Stimulated activated CD4-positive, alpha-beta T cell treated with anti-CD3 and anti-CD28 coated beads, Interleukin-1b, Interleukin-23, amount 100 ng/mL, for 1 hour (primary cell): ENCODE measurements at places on chromosomes 12 and 14.

GRCh38 chr12:122869207-122869973 is 26.5 kb downstream of the VPS37B start:
- DNase-seq, result no peak

DNA sequence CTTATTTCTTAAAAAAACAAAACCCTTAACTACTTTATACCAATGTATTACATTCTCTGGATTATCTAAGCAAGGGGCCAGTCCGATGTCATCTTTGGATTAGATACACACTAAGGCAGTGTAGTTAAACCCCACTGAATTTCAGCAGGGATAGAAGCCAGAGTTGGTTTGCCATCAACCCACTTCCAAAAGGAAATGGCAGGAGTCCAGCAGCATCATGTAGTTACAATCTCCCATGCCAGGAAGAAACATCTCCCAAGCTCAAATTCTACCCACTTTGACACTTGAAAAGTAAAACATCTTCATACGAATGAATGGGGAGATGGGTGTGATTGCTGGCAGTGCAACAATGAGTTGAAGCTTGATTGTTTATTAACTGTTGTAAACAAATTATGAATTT is 203.5 kb upstream of the PLXNC1 start:
- no peak for DNase-seq

DNA sequence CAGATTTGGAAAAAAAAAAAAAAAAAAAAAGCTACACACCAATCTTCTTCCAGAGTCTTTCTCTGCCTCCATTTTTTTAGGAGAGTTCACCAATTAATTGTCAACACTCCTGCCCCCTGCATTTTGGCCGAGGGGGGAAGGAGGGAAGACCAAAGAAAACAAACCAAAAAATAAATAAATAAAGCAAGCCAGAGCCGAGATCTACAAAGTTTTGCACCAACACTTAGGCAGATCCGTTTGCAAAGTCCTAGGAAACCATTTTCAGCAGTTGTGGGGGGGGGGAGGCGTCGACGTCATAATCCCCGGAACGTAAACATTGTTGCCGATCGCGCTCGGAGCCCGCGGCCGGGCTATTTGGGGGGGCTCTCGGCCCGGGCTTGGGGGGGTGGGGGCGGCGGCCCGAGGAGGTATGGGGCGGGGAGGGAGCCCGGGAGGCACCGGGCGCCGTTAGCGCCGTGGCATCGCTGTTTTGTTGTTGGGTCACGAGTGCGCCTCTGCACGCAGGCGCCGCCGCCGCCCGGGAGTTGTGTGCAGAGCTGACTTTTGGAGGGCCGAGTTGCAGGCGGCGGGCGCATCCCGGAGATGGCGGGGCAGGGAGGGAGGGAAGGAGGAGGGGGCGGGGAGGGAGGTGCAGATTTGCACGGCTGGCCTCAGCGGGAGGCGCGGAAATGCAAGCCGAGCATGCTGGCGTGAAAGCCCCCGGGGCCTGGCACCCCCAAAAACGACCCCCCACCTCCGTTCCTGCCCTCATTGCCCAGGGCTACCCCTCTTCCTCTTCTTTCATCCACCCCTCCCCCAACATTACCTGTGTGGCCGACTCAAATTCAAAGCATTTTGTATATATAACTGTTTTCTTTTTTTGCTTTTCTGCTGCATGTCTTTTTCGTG is 598 bp downstream of the KDM2B start:
- peak; percentile 51 for DNase-seq

DNA sequence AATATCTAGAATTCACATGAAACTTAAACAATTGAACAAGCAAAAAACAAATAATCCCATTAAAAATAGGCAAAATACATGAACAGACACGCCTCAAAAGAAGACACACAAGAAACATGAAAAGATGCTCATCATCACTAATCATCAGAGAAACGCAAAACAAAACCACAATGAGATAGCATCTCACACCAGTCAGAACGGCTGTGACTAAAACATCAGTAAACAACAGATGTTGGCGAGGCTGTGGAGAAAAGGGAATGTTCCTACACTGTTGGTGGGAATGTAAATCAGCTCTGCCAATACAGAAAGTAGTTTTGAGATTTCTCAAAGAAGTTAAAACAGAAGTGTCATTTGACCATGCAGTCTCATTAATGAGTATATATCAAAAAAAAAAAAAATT is 121.3 kb downstream of the PTPRO start:
- no peak for DNase-seq

DNA sequence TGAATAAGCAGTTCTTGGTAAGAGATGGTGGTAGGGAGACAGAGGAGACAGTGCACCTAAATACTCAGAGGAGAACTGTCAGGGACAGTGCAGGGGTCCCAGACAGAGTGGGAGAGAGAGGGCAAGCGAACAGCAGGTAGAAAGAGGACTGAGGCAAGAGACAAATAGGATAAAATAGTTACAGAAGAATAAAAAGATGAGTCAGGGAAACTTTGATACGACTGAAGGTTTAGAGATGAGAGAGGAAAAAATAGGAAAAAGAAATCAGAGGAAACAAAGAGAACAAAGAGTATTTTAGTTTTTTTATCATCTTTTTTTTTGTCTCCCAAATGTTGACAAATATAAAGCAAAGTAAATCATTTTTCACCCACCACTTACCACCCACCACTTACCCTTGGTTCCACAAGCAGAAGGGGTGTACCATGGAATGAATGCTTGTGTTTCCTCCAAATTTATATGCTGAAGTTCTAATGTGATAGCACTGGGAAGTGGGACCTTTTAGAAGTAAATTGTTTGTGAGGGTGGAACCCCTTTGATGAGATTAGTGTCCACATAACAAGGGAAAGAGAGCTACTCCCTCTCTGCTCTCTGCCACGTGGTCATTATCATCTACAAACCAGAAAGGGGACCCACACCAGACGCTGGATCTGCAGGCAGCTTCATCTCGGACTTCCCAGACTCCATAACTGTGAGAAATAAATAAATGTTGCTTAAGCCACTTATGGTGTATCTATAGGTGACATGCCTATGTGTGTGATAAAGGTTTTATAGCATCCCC is 292.1 kb downstream of the BTG1 start:
- no peak for DNase-seq

DNA sequence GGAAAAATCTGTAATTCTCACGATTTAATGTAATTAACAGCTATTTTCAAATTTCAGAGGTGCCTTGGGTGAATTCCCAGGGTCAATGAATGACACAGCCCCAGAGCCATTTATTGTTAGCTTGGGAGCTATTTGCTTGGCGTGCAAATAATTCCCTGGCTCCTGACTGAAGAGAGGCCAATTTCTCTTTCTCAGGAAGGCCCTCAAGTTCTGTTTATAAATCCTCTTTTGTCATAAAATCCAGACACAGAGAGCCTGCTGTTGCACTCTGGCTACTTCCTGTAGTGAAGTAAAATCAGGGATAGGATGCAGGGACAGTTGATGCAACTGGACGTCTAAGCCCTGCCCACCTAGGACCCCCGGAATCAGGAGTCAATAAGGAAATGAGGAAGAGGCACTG is 154.3 kb downstream of the TMX1 start:
- DNase-seq, result no peak

GRCh38 chr14:89401241-89401640 is 15.8 kb downstream of the FOXN3 start:
- DNase-seq, result no peak

DNA sequence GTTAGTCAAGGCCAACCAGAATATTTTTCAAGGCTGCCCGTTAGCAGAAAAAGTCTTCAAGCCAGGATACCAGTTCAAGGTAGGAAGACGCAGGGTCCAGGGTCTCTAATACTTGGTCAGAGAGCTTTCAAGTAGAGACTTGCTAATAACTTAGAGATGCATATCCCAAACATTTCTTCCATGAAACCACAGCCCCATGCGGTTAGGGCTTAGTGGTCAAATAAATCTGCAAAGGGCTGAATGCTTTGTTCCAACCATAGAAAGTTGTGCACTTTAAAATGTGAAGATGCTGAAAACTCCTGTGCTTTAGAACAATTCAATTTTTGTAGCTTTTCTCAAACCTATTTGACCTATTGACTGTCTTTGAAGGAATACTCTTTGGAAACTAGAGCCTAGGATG is 208.9 kb downstream of the PIK3C2G start:
- no peak for DNase-seq

DNA sequence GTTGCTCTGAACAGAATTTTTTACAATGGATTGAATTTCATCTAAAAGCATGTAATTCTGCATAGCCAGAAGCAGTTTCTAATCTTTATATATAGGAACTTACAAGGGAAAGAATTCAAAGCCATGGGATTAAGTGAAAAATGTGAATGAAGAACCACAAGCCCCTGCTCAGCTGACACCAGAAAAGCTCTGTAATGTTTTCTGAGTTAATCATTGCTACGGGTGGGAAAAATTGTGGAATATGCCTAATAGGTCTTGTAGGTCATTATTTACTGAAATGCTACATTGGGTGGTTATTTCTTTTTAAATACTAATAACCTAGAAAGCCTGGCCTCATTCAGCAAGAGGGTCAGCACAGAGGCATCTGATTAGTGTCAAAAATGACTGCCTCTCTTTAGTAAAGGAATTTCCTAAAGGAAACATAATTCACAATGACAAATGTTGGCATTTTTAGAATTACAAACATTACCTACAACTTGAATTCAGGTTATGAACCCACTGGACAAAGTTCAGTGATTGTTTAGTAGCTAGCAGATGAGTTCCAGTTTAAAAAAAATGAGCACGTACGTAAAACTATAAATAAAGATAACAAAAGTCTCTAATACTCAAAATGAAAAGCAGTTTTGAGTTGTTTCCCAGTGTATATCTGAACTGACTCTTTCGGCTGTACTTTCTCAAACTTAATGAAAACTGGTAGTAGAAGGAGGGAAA is 75.3 kb downstream of the BMP4 start:
- DNase-seq, result no peak

DNA sequence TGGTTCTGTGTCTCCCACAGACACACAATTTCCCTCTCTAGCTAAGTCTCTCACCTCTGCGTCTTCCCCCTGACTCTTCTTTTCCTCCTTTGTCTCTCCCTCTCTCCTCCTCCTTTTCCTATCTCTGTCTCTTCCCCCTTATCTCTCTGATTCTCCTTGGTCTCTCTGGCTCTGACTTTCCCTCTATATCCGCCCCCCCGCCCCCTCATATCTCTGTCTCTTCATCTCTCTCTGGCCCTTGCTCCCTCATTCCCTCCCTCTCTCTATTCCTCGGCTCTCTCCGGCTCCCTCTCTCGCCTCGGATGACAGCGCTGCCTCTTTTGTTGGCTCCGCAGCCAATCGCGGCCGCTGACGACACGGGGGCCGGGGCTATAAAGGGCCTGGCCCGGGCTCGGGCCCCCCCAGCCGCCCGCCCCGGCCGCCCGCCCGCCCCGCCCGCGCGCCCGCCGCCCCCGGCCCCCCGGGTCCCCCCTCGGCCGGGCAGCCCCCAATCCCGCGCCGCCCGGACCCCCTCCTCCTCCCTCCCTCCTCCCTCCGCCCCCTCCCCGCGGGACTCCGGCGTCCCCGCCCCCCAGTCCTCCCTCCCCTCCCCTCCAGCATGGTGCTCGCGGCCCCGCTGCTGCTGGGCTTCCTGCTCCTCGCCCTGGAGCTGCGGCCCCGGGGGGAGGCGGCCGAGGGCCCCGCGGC is at the start of gene GDF11:
Gene GDF11, plus strand, starts transcription at position 404 of the 687 bp plus-strand sequence. Its CDS starts 195 bp downstream, at position 599.
- no peak for DNase-seq

GRCh38 chr14:94400422-94400841 is 12.0 kb upstream of the SERPINA1 start:
- no peak for DNase-seq

DNA sequence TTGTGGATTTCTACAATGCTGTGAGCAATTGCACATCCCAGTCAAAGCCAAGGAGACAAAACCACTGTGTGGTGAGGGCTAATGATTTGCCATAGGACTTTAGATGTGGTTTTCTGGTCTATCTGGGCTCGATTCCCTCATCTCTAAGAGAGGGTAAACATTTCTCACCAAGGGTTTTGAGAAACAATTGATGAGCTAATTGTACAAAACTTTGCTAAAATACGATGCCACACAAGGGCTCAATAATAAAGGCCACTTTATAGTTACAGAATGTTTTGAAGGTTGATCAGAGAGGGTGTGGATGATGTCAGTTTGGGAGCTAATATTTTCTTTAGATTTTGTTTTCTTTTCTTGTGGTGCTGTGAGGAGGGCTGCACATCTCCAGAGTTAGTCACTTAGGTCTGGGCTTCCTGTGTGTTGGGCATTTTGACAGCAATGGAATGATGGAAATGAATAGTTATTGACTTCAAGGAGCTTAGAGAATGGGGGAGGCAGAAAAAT is 60.8 kb upstream of the SLC38A4 start:
- DNase-seq, result no peak

DNA sequence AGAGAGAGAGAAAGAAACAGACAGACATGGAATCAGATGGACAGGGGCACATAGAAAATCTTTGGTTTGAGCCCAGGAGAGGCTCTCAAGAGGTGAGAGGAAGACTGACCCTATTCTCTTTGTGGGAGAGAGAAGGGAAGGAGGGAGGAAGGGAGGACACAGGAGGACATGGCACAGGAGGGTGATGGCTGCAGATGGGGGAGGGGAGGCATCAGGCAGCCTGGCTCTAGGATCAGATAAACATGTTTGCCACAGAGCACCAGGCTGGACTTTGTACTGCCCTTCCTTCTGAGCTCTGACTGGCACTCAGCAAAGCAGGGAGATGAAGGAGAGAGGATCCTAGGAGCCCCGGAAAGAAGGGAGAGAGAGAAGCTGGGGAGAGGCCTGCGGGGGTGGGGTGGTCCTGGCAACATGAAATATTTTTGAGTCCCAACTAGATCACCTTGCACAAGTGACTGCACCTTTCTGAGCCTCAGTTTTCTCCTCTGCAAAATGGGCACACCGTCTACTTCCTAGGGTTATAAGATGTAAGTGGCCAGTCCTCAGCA is 6.1 kb downstream of the HNF1A start:
- DNase-seq, result no peak
